Activated T-helper 1 cell treated with Interleukin-2 at 50 U/mL for 16 hours (primary cell): ENCODE measurements at places on chromosomes 1 and 21.

DNA sequence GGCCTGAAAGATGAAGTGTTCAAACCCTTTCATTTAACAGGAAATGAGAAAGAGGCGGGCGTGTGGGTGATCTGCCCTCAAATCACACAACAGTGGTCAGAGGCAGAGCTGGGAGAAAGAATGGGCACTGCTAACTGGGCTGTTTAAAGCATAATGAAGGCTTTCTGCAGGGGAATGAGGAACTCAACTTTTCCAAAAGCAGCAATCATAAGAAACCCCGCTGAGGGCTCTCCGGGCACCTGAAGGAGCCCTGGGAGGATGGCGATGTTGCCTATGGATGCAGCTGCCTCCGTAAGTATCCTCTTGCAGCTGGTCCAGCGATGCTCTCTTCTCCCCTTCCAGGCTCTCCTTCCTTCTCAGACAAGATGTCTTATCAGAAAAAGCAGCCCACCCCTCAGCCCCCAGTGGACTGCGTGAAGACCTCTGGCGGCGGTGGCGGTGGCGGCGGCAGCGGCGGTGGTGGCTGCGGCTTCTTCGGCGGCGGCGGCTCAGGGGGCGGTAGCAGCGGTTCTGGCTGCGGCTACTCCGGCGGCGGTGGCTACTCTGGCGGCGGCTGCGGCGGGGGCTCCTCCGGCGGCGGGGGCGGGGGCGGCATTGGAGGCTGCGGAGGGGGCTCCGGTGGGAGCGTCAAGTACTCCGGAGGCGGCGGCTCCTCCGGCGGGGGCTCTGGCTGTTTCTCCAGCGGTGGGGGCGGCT lies 1.2 kb downstream of the LORICRIN start:
- DNase-seq: peak; percentile 1

DNA sequence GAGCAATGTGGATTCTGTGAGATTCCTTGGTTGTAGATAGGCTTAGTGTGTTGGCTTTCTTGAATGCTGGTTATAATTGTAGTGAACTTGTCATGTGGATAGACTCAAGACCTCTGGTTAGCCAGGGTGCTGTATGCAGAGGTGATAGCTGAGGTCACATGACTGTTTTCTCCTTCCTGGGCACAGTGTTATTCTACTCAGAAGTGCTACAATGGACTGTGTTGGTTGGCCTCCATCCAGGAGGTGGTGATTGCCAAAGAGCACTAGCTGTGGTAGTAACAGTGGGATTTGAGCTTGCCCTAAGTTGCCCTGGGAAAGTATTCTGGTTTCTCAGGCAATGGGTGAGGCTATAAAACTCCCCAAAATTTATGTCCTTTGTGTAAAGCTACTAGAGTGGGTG lies 71.6 kb downstream of the SH3BGR start:
- no peak for DNase-seq

GRCh38 chr1:5664906-5665875 lies 327.0 kb downstream of the NPHP4 start:
- DNase-seq: no peak

DNA sequence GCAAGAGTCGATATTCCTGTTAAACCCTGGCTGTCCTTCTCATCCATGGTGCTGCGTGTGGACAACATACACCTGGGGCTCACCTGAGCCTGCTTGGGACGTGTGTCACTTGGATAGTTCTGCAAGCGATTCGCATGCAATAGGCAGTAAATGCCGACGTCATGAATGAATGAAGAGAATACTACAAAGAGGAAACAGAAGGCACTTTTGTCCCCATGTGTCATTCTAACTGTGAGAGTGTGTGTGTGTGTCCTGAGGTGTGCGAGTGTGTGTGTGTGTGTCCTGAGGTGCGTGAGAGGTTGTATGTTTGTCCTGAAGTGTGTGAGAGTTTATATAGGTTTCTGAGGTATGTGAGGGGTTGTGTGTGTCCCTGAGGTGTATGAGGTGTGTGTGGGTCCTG lies 647 bp upstream of the TCP10L start:
- DNase-seq: no peak

- no peak for DNase-seq
These were observed 193.6 kb downstream of the RPS6KC1 start for GRCh38 chr1:213244664-213245091.

GRCh38 chr1:70554341-70554740 lies 143.3 kb downstream of the CTH start:
- DNase-seq: no peak

DNA sequence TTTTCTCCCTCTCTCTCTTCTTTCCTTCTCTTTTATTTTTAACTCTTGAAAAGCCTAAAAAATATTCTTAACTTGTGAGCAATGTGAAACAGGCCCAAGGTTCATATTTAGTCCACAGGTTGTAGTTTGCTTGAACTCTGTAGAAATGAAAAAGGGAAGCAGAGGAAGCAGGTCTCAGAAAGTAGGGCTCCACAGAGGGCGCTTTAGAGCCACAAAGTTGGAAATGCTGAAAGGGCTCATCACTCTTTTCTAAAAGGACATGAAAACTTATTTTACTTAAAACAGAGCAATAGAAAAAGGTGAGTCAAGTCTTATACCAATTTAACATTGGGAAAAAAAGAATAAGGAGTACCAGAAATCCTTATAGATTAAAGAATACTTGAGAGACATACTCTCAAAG lies 247.0 kb downstream of the USP25 start:
- no peak for DNase-seq

- DNase-seq: no peak
These were observed 322.1 kb upstream of the TMPRSS15 start for GRCh38 chr21:18725653-18726052.

DNA sequence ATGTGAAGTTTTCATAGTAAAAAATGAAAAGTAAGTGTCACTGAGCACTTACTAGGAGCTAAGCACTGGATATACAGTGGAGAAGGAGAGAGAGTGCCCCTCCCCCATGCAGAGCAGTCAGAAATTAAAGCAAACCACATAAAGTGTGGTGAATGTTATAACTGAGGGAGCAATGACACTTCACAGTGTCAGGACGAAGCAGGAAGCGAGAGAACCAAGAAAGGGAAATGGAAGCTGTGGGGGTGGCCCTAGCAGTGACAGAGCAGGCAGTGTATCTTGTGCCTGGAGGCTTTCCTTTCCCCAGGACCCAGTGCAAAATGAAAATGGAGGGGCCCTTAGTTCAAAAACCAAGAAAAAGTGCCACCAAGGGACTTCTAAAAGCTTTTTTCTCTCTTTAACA lies 21.5 kb upstream of the RCAN3 start:
- peak; percentile 20 for DNase-seq

- no peak for DNase-seq
These were observed 42.5 kb upstream of the GPR52 start for GRCh38 chr1:174405219-174405618.

DNA sequence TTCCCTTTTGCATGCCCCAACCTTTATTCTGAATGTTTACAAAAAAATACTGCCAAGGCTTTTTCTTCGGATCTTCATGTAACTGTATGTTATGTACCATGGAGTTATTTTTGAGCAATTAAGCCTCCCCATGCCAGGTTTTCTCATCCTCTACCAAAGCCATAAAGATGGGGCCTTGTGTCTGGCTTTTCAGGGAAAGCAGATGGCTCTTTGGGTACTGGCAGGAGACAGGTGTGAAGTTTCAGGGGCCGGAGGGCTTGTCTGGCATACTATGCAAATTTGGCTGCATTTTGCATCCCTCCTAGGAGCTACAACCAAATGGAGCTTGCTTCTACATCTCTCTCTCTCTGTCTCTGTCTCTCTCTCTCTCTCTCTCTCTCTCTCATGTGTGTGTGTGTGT lies 28.1 kb upstream of the PLXNA2 start:
- no peak for DNase-seq

- DNase-seq: no peak
These were observed 22.9 kb downstream of the S1PR1 start for GRCh38 chr1:101259744-101260148.

GRCh38 chr1:155979597-155980343 lies 1.4 kb upstream of the ARHGEF2 start:
- no peak for DNase-seq

DNA sequence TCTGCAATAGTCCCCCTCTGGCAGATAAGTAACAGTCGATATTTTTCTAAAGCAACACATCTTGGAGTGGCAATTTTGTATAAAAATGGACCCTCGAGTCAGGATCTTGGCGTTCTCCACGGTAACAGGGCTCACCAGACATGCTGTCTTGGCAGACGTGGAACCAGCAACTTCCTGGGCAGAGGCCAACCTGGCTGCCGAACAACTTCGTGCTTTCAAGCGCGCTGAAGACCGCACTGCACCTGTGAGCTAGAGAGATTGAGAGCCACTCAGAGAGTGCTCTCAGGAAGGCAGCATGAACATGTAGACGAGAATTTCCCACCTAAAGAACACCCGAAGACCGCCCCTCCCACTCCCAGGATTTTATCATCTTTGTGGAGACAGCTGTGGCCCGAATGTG lies 7.3 kb downstream of the C1orf174 start:
- no peak for DNase-seq

- no peak for DNase-seq
These were observed 27.6 kb downstream of the TTF2 start for GRCh38 chr1:117087686-117088085.

- DNase-seq: no peak
These were observed 104.4 kb downstream of the DMRTB1 start for GRCh38 chr1:53563611-53564010.

- no peak for DNase-seq
These were observed 364.5 kb downstream of the KCNH1 start for GRCh38 chr1:210769473-210769872.

DNA sequence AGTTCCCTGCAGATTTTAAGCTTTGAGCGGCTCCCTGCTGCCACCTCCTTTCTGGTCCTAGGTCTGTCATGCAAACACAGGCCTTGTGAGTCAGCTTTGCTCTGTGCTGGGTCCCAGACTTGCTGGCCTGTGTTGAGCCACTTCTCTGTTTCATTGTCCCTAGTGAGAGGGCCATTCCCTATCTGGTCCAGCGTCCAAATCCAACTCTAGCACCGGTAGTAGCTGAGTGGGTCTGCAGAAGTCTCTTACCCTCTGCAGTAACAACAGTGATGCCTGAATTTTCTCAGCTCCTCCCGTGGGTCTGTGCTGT lies 5.8 kb downstream of the TTC22 start:
- no peak for DNase-seq

GRCh38 chr1:54716299-54717047 lies 812 bp downstream of the TTC4 start:
- no peak for DNase-seq

DNA sequence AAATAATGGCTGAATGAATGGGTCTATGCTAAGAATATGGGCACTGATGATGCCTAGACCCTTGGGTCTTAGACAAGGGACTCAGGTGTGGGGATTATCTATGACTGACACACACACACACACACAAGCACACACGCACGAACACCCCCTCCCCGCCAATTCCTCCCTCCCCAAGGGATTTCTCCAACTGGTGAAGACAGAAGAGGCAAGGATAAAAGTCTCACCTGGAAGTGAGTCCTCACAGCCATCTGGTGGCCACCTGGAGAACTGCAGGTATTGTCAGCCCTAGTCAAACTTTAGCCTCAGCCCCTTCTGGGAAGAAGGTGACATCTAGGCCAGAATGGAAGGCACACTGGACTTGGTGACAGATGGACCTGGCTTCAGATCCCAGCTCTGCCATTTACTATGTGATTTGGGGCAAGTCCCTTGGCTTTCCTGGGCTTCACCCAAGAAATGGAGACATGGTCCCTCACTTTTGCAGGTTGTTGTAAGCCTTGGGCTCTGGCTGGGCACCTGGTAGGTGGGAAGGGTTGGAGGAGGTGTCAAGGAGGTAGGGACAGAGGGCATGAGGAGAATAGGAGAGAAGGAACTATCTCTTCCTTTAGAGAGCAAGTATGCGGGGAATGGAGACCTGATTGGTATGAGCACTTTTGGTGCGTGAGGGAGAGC lies 4.0 kb upstream of the GPR3 start:
- peak; percentile 51 for DNase-seq

- no peak for DNase-seq
These were observed 111.1 kb downstream of the BRINP2 start for GRCh38 chr1:177281901-177282300.

- DNase-seq: no peak
These were observed 7.9 kb downstream of the THBS3 start for GRCh38 chr1:155199792-155200191.

- no peak for DNase-seq
These were observed 99.8 kb downstream of the PATJ start for GRCh38 chr1:61842036-61842435.

DNA sequence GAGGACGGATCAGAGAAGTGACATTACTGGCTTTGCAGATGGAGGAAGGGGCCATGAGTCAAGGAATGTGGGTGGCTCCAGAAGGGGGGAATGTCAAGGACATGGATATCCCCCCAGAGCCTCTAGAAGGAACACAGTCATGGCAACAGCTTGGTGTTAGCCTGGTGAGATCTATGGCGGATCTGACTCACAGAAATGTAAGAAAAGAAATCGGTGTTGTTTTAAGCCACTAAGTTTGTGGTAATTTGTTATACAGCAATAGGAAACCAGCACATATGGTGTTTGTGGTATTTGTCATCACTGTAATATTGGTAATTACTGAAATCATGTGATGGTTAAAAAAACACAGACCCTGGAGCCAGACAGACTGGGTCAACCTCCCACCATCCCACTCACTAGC lies 236.2 kb downstream of the SETD4 start:
- no peak for DNase-seq

GRCh38 chr1:194043984-194044755 lies 857.8 kb upstream of the B3GALT2 start:
- no peak for DNase-seq

GRCh38 chr1:55937840-55938375 lies 641.5 kb downstream of the PLPP3 start:
- DNase-seq: no peak
